ENCODE measurements at places on chromosomes 11 and 22.

GRCh38 chr11:111635706-111636045, 33.4 kb downstream of the SIK2 start:
- no peak for DNase-seq

DNA sequence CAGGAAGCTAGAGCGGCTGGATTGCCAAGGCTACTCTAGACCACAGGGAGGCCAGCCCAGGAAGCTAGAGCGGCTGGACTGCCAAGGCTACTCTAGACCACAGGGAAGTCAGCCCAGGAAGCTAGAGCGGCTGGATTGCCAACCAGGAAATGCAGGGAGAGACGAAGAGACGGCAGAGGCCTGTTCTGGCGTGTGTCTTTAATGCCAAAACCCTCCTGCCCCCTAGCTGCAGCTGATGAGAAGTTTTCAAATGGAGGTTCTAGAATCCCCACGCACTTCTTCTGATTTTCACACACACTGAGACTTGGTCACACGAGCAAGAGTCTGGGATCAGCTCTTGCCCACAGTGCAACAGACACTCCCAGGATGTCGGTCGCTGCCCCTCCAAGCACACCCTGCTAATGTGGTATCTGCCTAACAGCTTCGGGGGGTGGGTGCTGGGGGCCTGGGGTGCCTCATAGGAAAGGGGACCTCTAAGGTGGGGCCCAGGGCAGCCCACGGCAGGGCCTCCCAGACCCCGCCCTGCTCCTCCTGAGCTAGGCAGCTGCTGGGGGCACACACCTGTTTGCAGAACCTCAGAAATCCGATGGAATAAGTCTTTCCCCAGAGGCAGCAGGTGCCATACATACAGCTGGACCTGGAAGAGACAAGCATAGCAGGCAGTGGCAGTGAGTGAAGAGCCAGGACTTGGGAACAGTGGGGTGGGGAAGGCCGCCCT, 28.5 kb downstream of the MAFF start:
- DNase-seq = peak; percentile 47

DNA sequence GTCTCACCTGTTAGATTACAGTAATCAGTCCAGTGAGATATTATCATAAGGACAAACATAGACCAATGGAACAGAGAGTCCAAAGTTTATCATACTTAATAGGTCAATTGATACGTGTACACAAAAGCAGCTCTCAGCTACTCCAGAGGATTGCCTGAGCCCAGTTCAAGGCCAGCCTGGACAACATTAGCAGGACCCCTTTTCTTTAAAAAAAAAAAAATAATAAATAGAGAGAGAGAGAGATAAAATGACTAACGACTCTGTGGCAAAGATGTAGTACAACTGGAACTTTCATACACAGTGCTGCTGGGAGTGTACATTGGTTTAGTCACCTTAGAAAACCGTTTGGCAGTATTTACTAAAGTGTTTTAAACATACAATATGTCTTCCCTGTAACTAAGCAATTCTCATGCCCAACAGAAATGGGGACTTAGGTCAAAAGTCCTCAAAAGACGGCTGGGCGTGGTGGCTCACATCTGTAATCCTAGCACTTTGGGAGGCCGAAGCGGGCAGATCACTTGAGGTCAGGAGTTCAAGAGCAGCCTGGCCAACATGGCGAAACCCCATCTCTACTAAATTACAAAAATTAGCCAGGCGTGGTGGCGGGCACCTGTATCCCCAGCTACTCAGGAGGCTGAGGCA, 10.6 kb downstream of the SNX32 start:
- DNase-seq = no peak

DNA sequence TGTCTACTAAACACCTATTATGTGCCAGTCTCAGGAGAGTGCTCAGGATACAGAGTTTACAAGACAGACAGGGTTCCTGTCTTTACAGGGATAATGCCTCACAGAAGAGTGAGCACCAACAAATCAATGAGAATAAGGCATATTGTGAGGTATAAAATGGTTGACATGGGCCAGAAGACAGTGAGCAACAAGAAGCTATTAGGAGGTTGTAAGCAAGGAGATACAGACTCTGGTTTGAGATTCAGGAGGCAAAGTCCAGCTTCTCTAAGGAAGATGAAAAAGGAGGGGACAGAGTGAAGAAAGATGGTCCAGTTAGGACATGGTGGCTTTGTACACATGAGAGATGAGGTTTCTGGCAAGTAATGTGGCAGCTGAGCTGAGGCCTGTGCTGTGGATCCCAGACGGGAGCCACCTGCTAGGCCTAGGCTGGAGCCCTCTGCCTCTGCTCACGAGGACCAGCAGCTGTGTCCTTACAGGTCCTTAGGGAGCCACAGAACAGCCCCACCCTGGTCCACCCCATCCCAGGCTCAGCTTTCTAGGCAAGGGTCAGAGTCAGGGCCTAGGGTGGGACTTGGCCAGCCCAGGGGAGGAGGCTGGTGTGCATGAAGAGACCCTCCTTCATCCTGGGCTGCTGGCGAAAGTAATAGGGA, 110.5 kb downstream of the ZNF280B start:
- DNase-seq = no peak

DNA sequence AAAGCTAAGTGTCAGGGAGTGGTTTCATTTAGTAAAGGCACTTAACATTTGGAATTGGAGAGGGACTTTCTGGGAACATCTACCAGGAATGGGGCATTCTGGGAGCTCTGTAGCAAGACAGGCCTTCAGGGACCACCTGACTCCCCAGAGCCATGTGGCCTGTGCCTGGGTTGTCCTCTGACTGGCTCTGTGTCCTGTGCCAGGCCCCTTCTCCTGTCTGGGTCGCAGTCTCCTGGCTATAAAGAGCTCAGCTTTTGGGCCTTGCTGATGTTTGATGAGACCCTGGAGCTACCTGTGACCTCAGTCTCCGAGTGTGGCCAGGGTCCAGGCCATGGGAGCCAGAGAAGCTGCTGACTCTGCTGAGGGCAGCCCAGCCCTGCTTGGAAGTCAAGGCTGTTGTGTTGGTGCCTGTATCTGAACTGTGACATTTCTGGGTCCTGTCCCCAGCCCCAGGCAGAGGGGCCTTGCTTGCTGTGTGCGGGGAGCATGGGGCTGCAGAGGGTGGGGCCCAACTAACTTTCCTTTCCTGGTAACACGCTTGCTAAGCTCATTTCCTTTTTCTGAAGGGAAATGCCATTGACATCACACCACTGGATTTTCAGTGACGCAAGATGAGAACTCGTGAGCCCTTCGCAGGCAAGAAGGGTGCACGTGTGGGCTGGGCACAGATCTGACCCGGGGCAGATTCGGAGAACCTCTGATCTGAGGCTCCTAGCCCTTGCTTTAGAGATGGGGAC, 41.3 kb downstream of the LRRC32 start:
- peak; percentile 56 for DNase-seq

- no peak for DNase-seq
Measured at GRCh38 chr11:133386262-133386661, 146.0 kb downstream of the OPCML start.

DNA sequence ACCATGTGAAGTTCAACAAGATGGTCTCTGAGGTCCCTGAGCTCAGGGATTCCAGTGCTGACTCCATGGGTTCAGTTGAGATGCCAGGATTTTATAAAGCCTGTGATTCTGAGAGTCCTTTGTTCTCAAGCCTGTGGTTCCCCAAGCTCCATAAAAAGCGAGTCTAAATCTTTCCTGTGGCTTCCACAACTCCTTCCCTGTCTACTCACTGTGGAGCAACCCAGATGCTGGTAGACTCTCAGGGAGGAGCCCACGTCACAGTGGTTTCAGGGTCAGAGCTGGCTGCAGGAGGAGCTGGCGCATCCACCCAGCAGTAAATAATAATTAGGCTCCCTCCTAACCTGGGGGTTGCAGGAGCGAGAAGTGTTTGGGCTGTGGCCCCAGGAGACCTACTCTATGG, 2.0 kb upstream of the RELT start:
- no peak for DNase-seq

DNA sequence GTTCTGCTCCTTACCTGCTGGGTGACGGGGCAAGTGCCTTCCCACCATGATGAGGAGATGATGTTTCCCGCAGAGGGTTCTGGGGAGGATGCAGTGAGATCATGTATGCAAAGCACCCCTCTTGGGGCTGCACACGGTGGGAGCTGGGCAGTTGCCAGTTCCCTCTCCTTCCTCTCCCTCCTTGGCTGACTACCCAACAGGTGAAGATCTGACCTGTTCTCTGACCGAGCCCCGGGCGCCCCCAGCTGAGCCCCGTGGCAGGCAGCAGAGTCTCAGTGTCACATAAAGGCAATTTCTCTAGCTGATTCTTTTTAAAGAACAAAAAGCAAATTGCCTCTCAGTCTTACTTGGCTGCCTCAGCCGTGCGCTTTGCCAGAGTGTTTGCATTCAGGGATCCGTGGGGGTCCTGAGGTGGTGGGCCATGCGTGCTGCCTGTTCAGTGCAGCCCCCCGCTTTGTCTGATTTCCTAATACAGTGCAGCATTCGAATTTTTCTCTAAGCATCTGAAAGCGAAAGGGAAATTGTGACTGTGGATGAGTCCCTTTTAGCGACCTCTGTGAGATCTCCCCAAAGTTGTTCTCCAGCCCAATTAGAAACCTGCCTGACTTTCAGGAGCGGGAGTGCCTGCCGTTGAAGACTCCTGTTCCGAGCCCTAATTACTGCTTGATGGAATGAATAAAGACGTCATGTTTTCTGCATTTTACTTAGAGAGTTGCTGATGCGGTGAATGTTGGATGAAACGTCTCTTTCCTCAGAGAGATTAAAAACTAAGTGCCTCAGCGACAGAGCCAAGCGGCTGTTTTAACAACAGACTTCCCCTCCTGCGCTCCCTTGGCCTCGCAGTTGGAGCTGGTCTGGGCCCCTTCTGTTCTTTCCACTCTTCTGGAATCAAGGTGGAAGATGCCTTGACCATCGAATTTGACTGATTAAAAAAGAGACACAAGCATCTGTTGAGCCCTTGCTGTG, 86.0 kb downstream of the GRIK4 start:
- no peak for DNase-seq

DNA sequence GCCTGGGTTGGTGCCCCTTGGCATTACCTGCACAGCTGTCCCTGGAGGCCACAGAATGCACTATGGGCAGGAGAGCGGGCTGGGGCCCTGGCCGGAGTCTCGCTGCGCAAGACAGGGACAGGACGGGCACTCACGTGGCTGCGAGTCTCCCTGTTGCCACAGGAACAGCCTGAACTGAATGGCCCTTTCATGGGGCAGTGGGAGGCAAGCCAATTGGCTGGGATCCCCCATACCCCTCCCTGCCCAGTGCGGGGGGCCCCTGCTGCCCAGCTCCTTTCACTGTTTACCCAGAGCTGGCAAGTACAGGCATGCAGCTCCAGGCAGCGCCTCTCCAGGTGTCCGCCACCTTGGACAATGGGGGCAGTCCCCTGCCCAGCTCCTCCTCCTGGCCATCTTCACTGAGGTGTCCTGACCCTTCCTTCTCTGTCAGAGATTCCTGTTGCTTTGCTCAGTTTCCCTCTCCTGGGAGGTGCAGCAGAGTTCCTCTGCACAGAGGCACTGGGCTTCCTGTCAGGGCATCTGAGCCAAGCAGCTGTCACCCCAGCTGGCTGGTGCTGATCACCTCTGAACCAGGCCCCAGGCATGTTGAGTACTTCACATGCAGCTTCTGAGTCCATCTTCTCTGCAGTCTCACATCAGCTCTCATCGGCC, 5.2 kb downstream of the USP2 start:
- DNase-seq = no peak

DNA sequence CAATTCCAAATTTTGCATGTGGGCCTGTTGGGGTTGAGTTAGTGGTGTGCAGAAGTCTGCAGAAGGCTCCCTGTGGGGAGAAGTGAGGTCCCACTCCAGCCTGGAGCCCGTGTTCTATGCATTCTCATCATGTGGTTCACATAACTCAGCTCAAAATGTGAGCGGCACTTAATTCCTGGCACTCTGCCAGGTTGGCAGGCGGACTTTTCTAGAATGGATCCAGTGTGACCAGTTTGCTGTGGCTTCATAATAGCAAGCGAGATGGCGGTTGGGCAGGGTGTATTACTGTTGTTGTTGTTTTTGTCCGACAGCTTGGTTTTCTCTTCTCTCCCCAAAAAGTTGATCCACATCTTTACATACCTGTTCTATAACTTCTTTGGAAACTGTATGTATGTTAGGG, 146.8 kb upstream of the TTC12 start:
- DNase-seq = no peak

DNA sequence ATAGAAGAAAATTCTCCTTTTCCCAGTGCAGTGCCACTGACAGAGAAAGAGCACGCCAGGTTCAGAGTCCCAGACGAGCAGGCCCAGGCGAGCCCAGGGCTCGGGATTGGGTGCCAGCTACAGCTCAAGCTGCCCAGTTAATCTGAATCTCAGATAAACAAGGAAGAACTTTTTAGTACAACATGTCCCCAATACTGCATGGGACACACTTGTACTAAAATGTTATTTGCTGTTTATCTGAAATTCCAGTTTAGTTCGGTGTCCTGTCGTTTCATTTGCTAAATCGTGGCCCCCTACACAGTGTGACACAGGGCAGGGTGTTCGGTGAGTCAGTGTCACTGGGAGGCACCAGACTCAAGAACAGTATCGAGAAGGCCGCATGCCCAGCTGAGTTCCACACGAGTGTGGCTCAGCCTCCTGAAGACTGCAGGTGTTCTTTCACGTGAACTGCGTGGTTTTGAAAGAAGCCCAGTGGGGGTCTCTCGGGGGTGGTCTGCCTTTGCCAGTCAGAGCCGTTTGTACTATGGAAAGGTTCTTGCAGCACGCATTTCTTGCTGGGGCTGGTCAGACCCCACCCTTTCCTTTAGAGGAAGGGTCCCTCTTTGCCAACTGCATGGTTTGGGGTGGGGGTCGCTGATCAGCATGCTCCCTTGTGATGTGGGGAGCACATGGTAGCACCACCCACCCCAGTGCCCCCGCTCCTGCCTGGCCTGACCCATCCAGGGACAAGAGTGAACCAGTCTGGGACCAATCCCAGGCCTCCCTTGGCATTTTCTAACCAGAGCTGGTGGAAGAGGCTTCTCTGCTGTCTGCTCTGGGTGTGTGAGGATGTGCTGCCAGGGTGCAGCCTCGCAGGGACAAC, 115.6 kb upstream of the B3GAT1 start:
- DNase-seq = no peak

GRCh38 chr22:27159016-27159415, 501.6 kb downstream of the MIAT start:
- no peak for DNase-seq

- DNase-seq = no peak
Measured at GRCh38 chr11:14124350-14124749, 161.8 kb downstream of the SPON1 start.

GRCh38 chr22:23065495-23066122, 4.7 kb upstream of the GNAZ start:
- DNase-seq = no peak

GRCh38 chr11:123098990-123099389, 37.1 kb upstream of the HSPA8 start:
- no peak for DNase-seq

GRCh38 chr11:66365711-66366619, 5.6 kb downstream of the SLC29A2 start:
- no peak for DNase-seq

DNA sequence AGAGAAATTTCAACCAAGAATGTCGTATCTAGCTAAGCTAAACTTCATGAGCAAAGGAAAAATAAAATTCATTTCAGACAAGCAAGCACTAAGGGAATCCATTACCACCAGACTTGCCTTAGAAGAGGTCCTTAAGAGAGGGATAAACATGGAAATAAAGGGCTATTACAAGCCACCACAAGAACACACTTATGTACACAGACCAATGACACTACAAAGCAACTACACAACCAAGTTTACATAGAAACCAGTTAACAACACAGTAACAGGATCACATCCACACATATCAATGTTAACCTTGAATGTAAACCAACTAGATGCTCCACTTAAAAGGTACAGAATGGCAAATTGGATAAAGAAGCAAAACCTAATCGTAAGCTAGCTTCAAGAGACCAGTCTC, 38.0 kb downstream of the TMEM123 start:
- DNase-seq = no peak

Data from activated T-cell treated with anti-CD3 and anti-CD28 coated beads, Interleukin-2, amount 50 U/mL, for 72 hours (primary cell).